Activated T-helper 2 cell treated with anti-CD3 and anti-CD28 coated beads, Interferon-gamma antibody, Interleukin-2, Interleukin-4, amounts not matched to agents 10 μg/mL and 5 μg/mL and 100 μg/mL, durations not matched to agents 14 hours and 24 hours and 36 hours (primary cell): ENCODE measurements at places on chromosomes 13 and 19. TPM values are rescaled to one million over a fixed set of nuclear protein-coding genes. Genes with fewer than 3 reads are reported as not detected.

DNA sequence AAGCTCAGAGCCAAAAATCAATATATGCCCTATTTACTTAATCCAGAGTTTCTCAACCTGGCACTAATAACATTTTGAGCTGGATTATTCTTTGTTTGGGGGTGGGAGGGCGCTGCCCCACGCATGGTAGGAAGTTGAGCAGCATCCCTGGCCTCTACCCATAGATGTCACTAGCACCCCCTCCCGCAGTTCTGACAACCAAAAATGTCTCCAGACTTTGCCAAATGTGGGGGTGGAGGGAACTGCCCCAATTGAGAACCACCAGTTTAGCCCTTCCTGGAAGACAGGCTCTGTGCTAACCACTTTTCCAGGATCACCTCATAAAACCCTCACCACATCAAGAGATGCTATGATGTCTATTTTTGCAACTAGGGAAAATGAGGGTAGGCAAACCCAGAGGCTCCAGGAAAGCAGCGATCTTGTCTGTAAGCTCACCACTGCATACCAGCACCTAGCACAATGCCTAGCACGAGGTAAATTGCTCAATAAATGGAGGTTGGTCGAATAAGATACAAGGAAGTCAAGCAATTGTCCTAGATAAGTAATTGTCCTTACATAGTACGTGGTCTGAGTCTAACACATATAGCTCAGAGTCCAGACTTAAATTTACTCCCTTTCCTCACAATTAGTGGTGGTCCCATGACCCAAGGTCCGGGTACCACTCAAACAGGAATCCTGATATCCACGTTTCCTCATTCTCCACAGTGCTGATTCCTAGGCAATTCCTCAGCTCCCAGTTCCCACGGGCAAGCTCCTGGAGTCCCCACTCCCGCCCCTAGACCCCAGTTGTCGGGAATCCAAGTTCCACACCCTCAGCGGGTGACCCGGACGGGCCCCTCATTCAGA, 892 bp downstream of the TRIR start:
- DNase-seq, result peak; percentile 48
- H3K4me3 ChIP-seq, result peak overlapping the region; percentile 92
- H3K4me1 ChIP-seq, result peaks cover 29% of the 10 kb centered on the region
- H3K27ac ChIP-seq, result peak overlapping the region; percentile 94
- H3K36me3 ChIP-seq, result peaks cover 47% of the 10 kb centered on the region

DNA sequence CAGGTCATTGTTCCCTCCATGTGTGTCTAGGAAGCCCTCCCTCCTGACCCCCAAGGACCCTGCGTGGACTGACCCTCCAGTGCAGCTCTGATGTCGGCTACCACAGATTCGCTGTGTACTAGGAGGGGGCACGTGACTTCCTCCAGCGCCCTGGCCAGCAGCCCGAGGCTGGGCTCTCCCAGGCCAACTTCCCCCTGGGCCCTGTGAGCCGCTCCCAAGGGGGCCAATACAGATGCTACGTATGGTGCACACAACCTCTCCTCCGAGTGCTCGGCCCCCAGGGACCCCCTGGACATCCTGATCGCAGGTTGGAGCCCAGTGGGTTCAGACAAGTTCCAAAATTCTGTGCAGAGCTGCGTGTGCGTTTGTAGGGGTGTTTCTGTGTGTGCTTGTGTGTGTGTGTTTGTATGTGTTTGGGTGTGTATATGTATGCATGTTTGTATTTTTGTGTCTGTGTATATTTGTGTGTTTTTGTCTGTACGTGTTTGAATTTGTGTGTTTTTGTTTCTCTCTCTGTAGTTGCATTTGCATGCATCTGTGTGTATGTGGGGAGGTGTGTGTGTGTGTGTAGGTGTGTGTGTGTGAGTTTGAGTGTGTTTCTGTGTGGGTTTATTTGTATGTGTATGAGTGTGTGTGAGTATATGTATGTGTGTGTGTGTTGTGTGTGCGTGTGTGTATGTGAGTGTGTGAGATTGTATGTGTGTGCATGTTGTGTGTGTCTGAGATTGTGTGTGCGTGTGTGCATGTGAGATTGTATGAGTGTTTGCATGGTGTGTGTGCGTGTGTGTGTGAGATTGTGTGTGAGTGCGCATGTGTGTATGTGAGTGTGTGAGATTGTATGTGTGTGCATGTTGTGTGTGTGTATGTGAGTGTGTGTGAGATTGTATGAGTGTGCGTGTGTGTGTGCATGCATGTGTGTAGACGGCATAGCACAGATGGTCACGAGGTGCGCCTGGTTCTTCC, 21.4 kb upstream of the LILRA2 start:
- H3K27me3 ChIP-seq, result peaks cover 2% of the 10 kb centered on the region
- no peaks in the 10 kb centered on the region for H3K36me3 ChIP-seq
- H3K4me1 ChIP-seq, result peaks cover 4% of the 10 kb centered on the region
- no peak overlapping the region for H3K4me3 ChIP-seq
- no peak overlapping the region for H3K27ac ChIP-seq

GRCh38 chr13:89518289-89519077, 1829.0 kb upstream of the MIR17HG start:
- no peaks in the 10 kb centered on the region for H3K27me3 ChIP-seq
- no peak for DNase-seq
- H3K27ac ChIP-seq, result no peak overlapping the region
- no peaks in the 10 kb centered on the region for H3K36me3 ChIP-seq

DNA sequence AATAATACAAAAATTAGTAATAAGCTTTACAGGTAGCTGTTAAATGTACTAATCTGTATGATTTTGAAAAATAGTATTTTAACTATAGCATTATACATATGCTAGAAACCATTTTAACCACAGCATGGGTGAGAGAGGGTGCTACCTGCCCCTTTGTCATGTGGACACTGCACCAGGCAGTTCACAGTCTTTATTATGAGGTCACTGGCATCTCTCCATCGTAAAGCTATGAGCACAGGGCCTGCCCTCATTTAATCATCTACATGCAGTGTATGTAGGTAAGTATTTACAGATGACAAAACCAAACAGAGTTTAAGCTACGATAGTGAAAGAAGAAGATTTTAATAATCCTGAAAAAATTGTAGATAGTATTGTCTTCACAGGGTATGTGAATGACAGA, 21.7 kb downstream of the EDNRB start:
- no peaks in the 10 kb centered on the region for H3K36me3 ChIP-seq
- DNase-seq, result no peak
- H3K4me3 ChIP-seq, result no peak overlapping the region
- H3K27ac ChIP-seq, result no peak overlapping the region
- H3K4me1 ChIP-seq, result no peaks in the 10 kb centered on the region

GRCh38 chr13:79810669-79811068, 329.7 kb downstream of the NDFIP2 start:
- no peak overlapping the region for H3K27ac ChIP-seq
- H3K27me3 ChIP-seq, result no peaks in the 10 kb centered on the region
- DNase-seq, result no peak
- H3K4me1 ChIP-seq, result no peaks in the 10 kb centered on the region

- no peak overlapping the region for H3K4me3 ChIP-seq
- no peak overlapping the region for H3K27ac ChIP-seq
- H3K4me1 ChIP-seq, result peaks cover 3% of the 10 kb centered on the region
Observed at GRCh38 chr19:5607318-5608275, 15.0 kb downstream of the SAFB2 start.

DNA sequence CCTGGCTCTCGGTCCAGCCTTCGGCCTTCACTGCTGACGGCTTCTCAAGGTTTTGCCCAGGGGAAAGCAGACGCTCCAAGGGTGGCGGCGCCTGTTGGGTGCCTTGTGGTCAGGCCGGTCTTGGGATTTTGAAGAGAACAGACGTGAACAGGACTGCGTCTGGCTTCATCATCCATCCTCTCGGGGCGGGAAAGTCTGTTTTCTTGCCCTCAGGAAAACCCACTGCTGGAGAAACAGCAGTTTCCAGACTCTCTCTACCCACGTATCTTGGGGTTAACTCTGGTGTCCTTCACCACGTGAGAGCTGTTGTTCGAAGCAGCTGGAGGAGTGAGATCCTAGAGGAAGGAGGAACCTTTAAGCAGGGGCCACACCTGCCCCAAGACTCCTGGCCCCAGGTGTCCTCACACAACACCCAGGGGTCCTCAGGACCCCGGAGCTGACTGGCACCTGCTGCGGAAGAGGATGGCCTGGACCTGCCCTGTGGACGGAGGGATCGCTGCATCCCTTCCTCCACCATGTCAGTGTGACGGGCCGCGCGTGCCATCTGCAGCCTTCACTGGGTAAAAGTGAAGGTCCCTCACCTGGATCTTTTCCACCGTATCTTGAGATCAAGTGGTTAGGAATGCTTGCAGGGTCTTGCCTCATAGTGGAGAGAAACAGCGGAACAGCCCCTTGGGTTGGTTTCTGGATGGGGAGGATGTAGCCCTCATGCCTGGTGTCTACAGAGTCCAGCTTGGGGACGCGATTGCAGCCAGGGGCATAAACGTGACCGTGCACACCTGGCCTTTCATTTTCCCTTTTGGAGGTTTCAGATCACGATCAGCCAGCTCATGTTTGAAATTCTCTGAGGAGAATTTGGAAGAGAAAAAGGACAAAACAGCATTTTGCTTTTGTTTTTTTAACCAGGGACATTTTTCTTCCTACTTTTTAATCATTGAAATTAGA, 69.5 kb upstream of the MCF2L start:
- H3K4me1 ChIP-seq, result no peaks in the 10 kb centered on the region
- H3K27me3 ChIP-seq, result peaks cover 10% of the 10 kb centered on the region
- no peak overlapping the region for H3K4me3 ChIP-seq
- H3K27ac ChIP-seq, result no peak overlapping the region
- DNase-seq, result no peak

DNA sequence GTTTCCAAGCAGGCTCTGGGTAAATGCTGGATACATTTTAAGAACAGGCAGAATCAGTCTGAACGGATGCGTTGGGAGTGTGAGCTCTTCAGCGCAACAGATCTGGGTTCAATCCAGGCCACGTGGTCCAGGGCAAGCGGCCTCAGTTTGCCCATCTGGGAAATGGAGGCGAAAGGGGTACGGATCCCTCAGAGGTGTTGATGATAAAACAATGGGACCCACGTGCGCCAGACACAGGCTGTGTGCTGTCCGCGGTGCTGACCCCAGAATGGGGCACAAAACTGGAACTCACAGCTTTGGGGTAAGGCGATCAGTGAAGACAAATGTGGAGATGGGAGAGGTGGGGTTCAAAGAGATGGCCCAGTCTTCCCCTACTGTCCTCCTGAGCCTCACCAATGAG, 13.1 kb upstream of the PDE4C start:
- H3K27ac ChIP-seq, result no peak overlapping the region
- no peak for DNase-seq
- H3K4me1 ChIP-seq, result no peaks in the 10 kb centered on the region
- H3K27me3 ChIP-seq, result no peaks in the 10 kb centered on the region
- no peak overlapping the region for H3K4me3 ChIP-seq
- no peaks in the 10 kb centered on the region for H3K36me3 ChIP-seq

GRCh38 chr19:31285744-31286143, 63.5 kb downstream of the TSHZ3 start:
- H3K36me3 ChIP-seq, result no peaks in the 10 kb centered on the region
- no peak overlapping the region for H3K4me3 ChIP-seq
- H3K4me1 ChIP-seq, result peaks cover 2% of the 10 kb centered on the region
- H3K27me3 ChIP-seq, result no peaks in the 10 kb centered on the region

- no peaks in the 10 kb centered on the region for H3K4me1 ChIP-seq
- H3K36me3 ChIP-seq, result no peaks in the 10 kb centered on the region
- no peak overlapping the region for H3K4me3 ChIP-seq
- H3K27ac ChIP-seq, result no peak overlapping the region
- DNase-seq, result no peak
Observed at GRCh38 chr13:59394496-59394895, 769.2 kb downstream of the DIAPH3 start.

DNA sequence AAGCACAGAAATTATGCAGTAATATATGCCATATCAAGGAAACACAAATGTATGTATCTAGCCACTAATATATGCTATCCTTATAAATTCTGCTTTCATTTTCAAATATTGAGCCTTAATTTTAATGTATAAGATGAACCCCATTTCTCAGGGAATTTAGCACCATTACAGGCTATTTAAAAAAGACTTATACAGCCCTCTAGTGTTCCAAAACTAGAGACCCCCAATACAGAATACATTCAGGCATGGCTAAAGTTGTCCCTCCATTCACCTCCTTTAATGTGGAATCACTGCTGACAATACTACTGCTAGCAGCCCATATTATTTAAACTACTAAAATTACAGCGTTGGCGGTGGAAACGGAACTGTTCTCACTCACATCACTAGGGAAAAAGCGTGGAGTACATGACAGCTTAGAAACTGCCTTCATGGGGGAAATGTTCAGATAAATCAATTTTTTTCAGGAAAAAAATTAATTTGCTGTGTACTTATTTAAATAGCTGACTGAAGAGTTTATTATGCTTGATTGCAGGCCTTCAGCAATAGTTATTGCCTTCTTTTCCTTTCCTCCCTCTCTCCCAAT, 541.0 kb downstream of the PCDH9 start:
- DNase-seq, result no peak
- H3K4me3 ChIP-seq, result no peak overlapping the region
- no peak overlapping the region for H3K27ac ChIP-seq
- no peaks in the 10 kb centered on the region for H3K27me3 ChIP-seq
- H3K4me1 ChIP-seq, result no peaks in the 10 kb centered on the region

The ADGRE1 gene
- total RNA-seq, result 1.4 and 2.1 TPM in 2 replicates

GRCh38 chr19:46299004-46299509, 2.2 kb downstream of the HIF3A start:
- no peaks in the 10 kb centered on the region for H3K36me3 ChIP-seq
- peaks cover 20% of the 10 kb centered on the region for H3K27me3 ChIP-seq
- H3K27ac ChIP-seq, result no peak overlapping the region
- no peaks in the 10 kb centered on the region for H3K4me1 ChIP-seq
- H3K4me3 ChIP-seq, result no peak overlapping the region

DNA sequence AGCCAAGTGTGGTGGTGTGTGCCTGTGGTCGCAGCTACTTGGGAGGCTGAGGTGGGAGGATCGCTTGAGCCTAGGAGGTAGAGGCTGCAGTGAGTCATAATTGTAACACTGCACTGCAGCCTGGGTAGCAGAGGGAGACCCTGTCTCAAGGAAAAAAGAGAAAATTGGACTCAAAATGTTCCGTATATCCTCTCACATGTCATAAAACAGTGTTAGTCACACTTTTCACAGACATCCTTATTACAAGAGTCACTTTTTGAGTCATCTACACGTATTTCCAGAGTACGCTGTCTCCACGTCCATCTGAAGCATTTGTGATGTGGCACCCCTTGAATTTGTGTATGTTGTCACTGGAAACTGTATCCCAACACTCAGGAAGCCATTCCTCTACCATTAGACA, 133.0 kb downstream of the SIPA1L3 start:
- H3K36me3 ChIP-seq, result no peaks in the 10 kb centered on the region
- H3K27me3 ChIP-seq, result no peaks in the 10 kb centered on the region
- no peak for DNase-seq
- H3K4me1 ChIP-seq, result no peaks in the 10 kb centered on the region
